ENCODE measurements at places on chromosomes 5 and 9. TPM values are rescaled to one million over a fixed set of nuclear protein-coding genes. Genes with fewer than 3 reads are reported as not detected.

PPP3R2 gene
- not detected for total RNA-seq

- DNase-seq = no peak
Observed at GRCh38 chr9:3403315-3403714, 122.5 kb downstream of the RFX3 start.

DNA sequence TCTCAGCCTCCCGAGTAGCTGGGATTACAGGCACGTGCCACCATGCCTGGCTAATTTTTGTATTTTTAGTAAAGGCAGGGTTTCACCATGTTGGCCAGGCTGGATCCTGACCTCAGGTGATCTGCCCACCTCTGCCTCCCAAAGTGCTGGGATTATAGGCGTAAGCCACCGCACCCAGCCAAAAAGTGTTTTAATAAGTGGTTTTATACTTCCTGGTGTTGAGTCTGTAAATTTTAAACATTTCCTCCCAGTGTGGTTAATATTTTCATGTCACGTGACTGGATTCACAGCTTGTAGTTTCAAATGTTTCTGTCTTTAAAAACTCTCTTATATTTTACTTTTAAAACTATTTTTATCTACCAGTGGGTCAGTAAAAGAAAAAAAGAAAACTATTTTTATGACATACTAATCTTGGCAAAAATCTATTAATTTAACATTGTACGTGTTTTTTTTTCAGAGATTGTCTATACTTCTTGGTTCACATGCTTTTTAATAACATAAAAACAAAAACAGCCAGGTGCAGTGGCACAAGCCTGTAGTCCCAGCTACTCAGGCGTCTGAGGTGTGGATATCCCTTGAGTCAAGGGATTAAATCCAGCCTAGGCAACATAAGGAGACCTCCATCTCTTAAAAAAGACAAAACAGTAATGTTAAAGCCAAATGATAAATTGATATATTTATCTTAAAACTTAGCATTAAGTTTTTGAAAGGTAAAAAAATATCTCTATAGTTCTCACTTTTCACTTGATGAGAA, 117.1 kb downstream of the DMXL1 start:
- no peak for DNase-seq

- DNase-seq = no peak
Observed at GRCh38 chr5:5629607-5629978, 207.1 kb downstream of the ICE1 start.

Measured in Right ventricle myocardium superior (tissue), 1 donor.